ENCODE measurements at places on chromosomes 13 and 19.

DNA sequence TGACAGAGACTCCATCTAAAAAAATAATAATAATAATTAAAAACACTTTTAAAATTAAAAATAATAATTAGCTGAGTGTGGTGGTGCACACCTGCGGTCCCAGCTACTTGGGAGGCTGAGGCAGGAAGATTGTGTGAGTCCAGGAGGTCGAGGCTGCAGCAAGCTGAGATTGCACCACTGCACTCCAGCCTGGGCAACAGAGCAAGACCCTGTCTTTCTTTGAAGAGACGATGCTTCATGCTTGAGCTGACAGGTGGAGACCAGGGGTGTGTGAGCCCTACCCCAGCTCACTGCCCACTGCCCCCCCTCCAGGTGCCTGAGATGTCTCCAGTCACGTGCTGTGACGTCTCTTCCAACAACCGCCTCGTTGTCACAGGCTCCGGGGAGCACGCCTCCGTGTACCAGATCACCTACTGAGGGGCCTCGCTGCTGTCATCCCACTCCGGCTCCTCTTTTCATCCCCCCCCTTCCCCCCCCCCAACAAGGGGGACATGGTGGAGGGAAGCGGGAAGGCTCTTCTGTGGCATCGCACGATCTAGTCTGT, 17.3 kb downstream of the TLE6 start:
- no peak for DNase-seq

DNA sequence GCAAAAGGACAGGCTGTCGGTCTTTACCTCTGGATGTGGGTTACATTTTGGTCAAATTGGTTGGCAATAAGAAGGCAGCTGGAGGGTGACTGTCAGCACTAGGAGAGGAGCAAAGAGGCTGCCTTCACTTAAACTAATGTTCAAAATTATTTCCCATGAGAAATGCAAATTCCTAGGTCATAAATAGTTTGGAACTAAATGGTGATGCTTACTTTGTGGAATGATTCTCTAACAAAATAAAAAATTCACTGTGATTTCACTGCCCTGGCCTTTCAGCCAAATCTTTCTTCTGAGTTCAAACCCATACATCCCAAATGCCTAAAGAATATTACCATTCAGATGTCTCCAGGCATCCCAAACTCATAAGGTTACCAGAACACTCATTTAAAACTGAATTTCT, 25.0 kb upstream of the OXGR1 start:
- DNase-seq: no peak

DNA sequence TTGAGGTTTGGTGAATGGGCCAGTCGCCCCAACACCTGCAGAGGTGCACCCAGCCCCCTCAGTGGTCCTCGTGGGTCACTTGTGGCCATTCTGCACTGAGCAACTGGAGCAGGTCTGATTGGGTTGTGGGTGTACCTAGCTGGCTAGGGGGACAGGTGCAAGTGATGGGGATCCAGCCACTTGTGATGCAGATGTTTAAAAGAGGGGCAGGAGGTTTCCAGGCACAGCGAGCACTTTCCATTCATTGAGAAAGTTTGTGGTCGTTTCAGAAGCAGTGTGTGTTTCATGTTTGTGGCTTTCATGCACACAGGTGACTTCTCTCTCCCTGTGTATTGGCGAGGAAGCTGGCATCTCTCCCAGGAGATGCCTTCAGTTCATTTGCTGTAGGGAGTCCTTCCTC, 34.7 kb downstream of the TSSK6 start:
- no peak for DNase-seq

GRCh38 chr13:107867701-107868661, 347.4 kb downstream of the LIG4 start:
- DNase-seq: no peak

DNA sequence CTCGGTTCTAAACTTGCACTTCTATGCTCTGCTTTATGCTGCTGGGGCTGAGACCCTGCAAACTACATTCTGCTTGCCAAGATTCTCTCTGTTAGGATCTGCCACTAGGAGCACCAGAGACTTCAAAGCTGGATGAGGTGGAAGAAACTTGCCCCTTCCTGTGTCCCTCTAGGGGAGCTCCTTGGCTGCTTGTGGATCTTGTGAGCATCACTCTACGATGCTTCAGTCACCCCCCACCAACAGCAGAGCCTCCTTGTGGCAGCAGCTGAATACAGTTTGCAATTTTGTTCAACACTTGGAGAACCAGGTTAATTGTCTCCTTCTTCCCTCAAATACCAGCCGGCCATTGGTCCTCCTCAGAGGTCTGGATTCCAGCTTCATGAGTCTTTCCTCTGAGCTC, 310.6 kb downstream of the FGF14 start:
- no peak for DNase-seq

DNA sequence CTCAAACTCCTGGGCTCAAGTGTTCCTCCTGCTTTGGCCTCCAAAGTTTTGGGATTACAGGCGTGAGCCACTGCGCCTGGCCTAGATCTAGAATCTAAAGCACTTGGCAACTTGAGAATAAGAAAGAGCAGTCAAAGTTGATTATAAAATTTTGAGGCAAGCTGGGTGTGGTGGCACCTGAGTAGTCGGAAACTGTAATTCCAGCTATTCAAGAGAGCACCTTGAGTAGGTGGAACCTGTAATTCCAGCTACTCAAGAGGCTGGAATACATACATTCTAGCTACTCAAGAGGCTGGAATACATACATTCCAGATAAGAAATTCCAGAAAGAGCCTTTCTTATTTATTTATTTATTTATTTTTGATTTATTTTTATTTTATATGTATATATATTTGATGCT, 8.3 kb upstream of the NAA16 start:
- DNase-seq: no peak
